ENCODE measurements at places on chromosomes 1 and 21. TPM values are rescaled to one million over a fixed set of nuclear protein-coding genes. Genes with fewer than 3 reads are reported as not detected.

The ROR1 gene
- 1.6 TPM for total RNA-seq

The ARHGAP29 gene
- 19.8 TPM for total RNA-seq

- no peak for DNase-seq
Observed at GRCh38 chr1:67044631-67045270, 9.2 kb downstream of the SLC35D1 start.

GRCh38 chr1:22375601-22376000, 76.0 kb upstream of the ZBTB40 start:
- DNase-seq: no peak

GRCh38 chr1:176838276-176838995, 326.1 kb downstream of the ASTN1 start:
- no peak for DNase-seq

The AKR7A3 gene
- total RNA-seq: 0.17 TPM

- DNase-seq: no peak
Observed at GRCh38 chr1:112508278-112509004, at the start of gene WNT2B. TSS of gene WNT2B (plus strand) at chr1:112508965. CDS start at chr1:112509263, 298 bp downstream.

GRCh38 chr1:219317762-219318353, 144.2 kb downstream of the LYPLAL1 start:
- peak; percentile 67 for DNase-seq

GRCh38 chr1:193649587-193649986, 463.2 kb upstream of the B3GALT2 start:
- DNase-seq: no peak

The LCE6A gene
- total RNA-seq: not detected

- no peak for DNase-seq
Observed at GRCh38 chr21:28791595-28792282, 200.9 kb downstream of the LTN1 start.

- DNase-seq: no peak
Observed at GRCh38 chr1:178877896-178878295, 7.0 kb upstream of the ANGPTL1 start.

DNA sequence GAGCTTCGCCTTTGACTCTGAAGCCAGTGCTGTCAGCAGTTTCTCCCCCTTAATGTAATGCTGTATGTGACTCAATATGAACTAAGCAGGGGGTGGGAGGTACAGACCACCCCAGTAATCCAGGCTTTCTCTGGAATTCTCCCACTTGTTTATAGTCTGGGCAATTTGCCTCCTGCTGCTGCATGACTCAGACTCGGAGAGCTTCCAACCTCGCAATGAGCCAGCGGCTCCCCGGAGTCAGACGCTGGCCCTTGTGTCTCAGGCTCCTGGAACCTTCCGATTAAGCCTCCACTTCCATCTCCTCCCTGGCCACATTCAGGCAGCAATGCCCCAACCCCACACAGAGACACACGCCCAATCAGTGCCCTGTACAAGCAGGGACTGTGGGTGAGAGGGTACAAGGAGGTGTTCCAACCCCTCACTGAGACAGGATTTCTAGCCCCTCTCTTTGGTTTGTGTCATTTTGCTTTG, 471.7 kb upstream of the VAMP3 start:
- DNase-seq: peak; percentile 59

GRCh38 chr1:98897479-98897878, 107.2 kb downstream of the PLPPR5 start:
- DNase-seq: no peak

DNA sequence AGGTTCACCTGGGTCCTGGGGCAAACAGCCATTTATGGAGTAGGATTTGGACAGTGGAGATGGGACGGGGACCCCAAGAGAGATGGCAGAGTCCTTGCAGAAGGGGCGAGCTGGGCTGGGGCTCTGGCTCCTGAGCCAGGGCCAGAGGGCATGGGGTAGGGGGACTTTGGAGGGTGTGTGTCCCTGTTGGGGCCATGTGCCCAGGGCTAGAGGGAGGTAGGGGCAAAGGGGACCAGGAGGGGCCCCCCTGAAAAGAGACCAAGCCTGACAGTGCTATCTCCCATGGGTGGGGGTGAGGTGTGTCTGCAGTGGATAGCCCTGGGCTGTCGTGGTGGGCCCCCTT, 92.3 kb downstream of the TRIM11 start:
- DNase-seq: no peak

The CYP2J2 gene
- 0.25 TPM for total RNA-seq

GRCh38 chr1:85259912-85260274, 431 bp upstream of the C1orf52 start:
- no peak for DNase-seq

- DNase-seq: no peak
Observed at GRCh38 chr1:52899445-52899894, 22.1 kb downstream of the ECHDC2 start.

The OR2W3 gene
- total RNA-seq: not detected

- DNase-seq: no peak
Observed at GRCh38 chr1:201093561-201093960, 18.7 kb downstream of the CACNA1S start.

DNA sequence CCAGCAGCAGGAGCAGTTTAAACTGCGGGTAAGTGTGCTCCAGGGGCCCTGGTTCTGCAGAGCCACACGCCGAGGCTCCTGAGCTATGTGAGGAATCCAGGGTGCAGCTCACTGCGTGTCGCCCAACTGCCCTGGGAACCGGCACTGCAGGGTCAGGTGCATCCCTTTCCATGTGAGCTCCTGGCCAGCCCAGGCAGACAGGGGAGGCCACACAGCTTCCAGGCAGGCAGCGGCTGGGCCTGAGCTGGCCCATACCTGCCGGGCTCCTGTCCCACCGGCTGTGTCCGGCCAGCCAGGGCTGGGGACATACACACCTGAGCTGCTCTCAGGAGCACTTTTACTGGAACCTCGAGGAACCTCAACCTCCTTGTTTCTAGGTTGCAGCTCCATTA, 18.6 kb upstream of the COL18A1 start:
- DNase-seq: no peak

DNA sequence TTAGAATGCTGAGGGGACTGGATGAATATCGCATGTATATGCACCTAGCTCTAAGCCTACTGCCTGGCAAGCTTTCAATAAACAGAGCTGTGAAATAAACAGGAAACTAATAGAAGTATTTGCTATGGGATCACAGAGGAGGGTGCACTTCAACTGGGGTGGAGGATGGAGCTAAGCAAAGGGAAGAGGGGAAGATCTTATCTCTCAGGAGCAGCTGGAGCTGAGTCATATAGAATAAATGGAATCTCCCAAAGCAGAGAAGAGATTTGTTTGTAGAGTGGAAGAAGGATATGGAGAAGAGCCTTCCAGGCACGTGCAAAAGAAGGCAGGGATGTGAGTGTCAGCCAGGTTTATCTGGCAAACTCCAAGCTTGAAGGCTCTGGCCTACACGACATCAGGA, 17.0 kb upstream of the KCNA10 start:
- no peak for DNase-seq

The SPRR2B gene
- not detected for total RNA-seq

DNA sequence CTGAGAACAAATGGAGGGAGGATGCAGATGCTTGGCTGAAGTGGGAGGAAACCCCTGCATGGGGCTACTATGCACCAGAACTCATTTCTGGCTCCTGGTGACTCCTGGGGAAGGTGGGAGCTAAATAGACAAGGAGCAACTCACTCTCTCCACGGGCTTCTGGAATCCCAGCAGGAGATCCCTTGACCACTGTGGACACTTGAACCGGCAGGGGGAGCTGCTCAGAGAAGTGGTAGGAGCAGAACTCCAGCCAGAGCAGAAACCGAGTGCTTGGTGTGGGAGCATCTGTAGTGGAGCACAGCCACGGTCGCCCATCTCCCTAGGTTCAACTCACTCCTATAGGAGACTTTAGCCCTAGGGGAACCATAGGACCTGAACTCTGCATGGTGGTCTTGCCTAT, 205.6 kb upstream of the GJB5 start:
- DNase-seq: no peak

DNA sequence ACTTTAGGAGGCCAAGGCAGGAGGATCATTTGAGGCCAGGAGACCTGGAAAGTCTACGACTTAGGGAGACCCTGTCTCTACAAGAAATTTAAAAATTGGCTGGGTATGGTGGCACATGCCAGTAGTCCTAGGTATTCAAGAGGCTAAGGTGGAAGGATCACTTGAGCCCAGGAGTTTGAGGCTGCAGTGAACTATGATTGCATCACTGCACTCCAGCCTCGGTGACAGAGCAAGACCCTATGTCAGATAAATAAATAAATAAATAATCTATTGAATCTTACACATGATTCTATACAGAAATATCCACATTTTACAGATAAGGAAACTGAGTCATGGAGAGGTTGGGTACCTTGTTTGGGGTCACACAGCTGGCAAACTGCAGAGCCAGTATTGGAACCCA, 89.1 kb downstream of the MAN1C1 start:
- no peak for DNase-seq

GRCh38 chr21:19256934-19257660, 853.5 kb upstream of the TMPRSS15 start:
- DNase-seq: no peak

The CR1L gene
- not detected for total RNA-seq

The AIM2 gene
- total RNA-seq: not detected

The LRRC7 gene
- total RNA-seq: 0.20 TPM

The C1orf115 gene
- 3.8 TPM for total RNA-seq

The DMRTA2 gene
- 10.7 TPM for total RNA-seq

DNA sequence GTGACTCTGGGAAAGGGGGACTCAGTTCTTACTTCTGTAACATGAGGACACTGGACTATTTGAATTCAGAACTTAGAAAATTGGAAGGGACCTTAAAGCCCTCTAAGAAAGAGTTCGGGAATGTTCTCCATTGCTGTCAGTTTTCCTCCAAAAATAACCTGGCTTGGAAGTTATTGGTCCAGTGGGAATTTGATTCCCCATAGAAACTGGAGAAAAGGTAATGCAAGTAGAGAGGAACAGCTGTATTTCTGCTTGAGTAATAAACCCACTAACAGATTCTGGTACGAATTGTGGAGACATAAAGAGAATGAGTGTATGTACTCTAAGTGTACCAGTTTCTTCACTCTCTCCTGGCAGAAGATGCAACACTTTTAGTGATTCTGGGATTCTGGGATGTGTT, 1.8 kb downstream of the ZBED6 start:
- DNase-seq: no peak

The PADI6 gene
- total RNA-seq: not detected

GRCh38 chr21:42617486-42617885, 35.9 kb upstream of the PDE9A start:
- no peak for DNase-seq

The MR1 gene
- total RNA-seq: 11.5 TPM

The TMEM50B gene
- total RNA-seq: 10.3 TPM

- DNase-seq: no peak
Observed at GRCh38 chr1:93595266-93595665, 86.4 kb downstream of the BCAR3 start.

The ANKRD34A gene
- 1.6 TPM for total RNA-seq

- no peak for DNase-seq
Observed at GRCh38 chr1:207103892-207104373, at the start of gene C4BPA. TSS of gene C4BPA (plus strand) at chr1:207104233. CDS start at chr1:207113026, 8,793 bp downstream.

DNA sequence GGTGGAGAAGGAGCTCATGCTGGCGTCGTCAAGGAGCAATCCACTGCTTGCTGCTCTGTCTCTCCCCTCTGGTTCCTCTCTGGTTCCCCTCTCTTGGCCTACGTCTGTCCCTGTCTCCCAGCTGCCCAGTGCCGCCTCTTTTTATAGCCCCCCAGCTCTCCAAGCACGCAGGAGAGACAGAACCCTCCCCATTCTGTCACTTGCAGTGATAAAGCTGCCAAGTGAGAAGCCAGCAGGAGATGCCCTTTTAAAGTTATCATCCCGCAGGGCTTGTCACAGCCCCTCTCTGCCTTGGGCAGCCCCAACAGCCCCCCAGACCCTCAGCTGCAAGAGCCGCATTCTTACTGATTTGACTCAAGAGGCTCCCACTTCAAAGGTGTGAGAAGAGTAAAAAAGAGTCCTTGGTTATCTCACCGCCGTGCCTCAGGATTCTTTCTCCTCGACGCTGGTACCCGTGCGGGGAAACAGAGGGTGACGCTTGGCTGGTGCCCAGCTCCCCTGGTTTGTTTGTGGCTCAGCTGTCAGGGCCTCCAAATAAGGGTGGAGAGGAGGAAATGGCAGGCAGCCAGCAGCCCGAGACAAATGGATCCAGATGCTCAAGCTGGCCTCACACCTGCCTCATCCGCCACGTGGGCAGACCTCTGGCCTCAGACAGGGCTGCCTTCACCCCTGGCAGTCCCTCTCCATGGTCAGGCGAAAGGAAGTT, at the start of gene NPPA:
TSS of gene NPPA (minus strand) at position 117 of the 706 bp plus-strand sequence. CDS start at position 18, 99 bp downstream.
- no peak for DNase-seq

The OR2L5 gene
- not detected for total RNA-seq
